Upper lobe of right lung (tissue), 1 donor: ENCODE measurements at places on chromosomes 3 and 15. TPM values are rescaled to one million over a fixed set of nuclear protein-coding genes. Genes with fewer than 3 reads are reported as not detected.
A peak's percentile ranks its signal among the peaks of the same experiment; 100 is the strongest.

GRCh38 chr3:189530822-189531221, 100.4 kb upstream of the TP63 start:
- DNase-seq = no peak

DNA sequence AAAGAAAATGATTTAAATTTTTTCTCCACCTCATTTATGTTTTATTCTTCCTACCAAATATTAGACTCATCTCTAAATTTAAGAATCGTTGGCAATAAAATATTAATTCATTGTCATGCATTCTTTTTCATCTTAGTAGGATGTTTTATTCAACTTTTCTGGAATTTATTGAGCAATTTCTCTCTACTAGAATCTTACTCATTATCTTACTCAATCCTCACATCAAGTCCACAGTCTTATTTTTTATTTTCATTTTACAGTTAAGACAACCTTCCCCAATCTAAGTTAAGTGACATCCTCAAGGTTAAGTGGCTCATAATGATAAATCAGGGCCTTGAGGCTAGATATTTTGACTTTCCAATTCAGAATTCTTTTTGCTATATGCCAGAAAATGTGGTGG, 15.9 kb upstream of the ALDH1A2 start:
- no peak for DNase-seq

DNA sequence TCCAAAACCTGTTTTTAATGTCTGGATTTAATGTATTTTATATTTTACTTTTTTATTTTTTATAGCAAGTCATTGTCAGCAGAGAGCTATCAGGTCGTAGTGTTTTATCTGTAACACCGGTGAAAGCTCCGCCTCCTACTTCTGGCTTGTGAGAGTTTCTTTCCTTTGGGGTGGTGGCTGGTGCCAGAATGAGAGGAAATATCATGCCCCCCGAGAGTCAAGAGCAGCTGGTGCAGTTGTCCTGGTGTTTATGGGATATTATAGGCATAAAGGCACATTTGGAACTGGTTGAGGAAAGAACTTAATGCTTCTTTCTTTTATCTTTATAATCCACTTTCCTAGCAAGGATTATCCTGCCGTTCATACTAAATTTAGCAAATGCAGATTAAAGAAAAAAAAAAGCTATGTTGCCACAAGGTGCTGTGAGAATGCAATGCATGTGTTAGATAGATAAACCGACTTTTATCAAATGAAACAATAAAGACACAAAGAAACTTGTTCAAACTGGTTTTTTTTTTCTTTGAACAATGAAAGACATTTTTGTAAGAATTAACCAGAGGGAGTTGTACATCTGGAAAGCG, 260.1 kb upstream of the PLSCR5 start:
- DNase-seq = no peak

DNA sequence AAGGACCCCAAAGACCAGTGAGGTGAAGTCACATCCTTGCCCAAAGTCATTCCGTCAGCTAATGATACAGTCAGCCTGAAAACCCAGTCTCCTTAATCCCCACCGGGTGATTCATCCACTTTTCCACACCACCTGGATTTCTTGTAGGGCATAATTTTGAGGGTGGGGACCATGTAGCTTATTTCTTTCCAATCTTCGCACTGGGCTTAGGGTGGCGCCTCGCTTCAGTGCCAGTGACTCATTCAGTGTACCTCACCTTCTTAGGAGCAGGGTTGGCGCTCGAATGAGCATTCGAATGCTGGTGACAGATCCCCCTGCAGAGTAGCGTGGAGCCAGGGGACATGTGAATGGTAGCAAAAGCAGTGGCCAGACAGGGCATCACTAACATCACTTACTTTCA, 24.0 kb downstream of the BMF start:
- DNase-seq = peak; percentile 19

GRCh38 chr3:146581951-146582467, 23.1 kb downstream of the PLSCR5 start:
- no peak for DNase-seq

DNA sequence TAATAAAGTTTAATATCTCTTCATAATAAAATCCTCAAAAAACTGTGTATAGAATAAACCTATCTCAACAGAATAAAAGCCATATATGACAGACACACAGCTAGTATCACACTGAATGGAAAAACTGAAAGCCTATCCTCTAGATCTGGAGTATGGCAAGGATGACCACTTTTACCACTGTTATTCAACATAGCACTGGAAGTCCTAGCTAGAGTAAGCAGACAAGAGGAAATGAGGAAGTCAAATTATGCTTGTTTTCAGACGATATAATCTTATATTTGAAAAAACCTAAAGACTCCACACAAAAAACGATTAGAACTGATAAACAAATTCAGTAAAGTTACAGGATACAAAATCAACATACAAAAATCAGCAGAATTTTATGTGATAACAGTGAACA, 57.4 kb upstream of the DIPK2A start:
- no peak for DNase-seq

- DNase-seq = peak; percentile 82
Measured at GRCh38 chr3:38651153-38651789, 1.8 kb upstream of the SCN5A start.

GRCh38 chr15:64640146-64640871, 135.1 kb downstream of the RBPMS2 start:
- no peak for DNase-seq

- DNase-seq = no peak
Measured at GRCh38 chr3:116306720-116307119, 138.6 kb downstream of the LSAMP start.

DNA sequence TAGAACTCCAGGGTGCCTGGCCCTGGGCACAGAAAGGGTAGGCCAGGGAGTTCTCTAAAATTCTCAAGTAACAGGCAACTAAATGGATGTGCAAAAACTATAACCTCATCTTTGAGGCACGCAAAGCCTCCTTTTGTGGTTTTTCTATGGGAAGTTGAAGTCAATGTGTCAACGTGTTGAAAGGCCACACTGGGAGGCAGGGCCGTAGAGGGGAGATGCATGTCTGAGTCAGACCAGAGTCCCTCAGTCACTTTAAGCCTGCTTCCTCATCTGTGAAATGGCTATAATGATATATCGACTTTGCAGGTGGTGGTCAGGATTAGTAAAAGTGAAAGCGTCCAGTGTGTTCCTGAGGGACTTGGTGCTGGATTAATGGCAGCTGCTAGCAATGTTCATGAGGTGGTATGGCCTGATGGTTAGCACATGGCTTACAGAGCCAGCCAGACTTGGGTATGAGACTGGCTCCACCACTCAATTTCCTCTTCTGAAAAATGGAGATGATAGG, 17.0 kb downstream of the TGM5 start:
- no peak for DNase-seq

Gene EPB42
- not detected for total RNA-seq
